ENCODE measurements at places on chromosomes 1 and 21.

GRCh38 chr1:210201681-210202080, 30.9 kb upstream of the SERTAD4 start:
- DNase-seq = no peak

- DNase-seq = no peak
Observed at GRCh38 chr21:31713973-31714740, 17.8 kb downstream of the SCAF4 start.

DNA sequence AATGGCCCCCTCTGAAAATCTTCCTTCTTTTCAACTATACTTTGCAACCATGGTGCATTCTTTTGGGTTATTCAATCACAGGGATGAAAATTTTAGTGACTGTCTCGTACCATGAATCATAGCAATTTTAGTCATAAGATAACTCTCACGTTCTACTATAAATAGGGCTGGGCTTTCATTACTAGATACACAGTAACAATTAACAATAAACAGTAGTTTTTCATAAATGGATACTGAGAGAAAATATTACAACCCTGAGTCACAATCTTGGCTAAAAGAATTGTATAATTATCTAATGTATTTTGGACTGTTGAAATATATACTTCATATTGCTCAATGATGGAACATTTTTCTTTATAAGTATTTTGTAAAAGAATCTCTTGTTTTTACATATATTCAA, 96.1 kb downstream of the TEX35 start:
- no peak for DNase-seq

DNA sequence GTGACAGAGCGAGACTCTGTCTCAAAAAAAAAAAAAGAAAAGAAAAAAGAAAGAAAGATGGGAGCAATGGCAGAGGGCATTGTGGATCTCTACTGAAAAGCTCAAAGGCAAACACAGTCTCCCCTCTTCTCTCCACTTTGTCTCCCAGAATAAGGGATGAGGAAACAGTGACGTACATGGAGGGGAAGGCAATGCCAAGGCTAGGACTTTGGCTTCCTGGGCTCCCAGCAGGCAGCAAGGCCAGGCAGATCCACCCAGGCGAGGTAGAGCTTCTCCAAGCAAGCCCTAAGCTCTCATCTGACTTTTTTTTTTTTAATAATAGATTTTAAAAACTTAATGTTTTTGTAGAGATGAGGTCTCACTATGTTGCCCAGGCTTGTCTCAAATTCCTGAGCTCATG, 4.6 kb downstream of the ARHGEF2 start:
- no peak for DNase-seq

GRCh38 chr1:178634445-178634844, 90.6 kb upstream of the RALGPS2 start:
- DNase-seq = no peak

- no peak for DNase-seq
Observed at GRCh38 chr21:32940079-32941014, 85.4 kb upstream of the OLIG2 start.

- DNase-seq = no peak
Observed at GRCh38 chr1:89566761-89567174, 42.1 kb downstream of the LRRC8B start.

DNA sequence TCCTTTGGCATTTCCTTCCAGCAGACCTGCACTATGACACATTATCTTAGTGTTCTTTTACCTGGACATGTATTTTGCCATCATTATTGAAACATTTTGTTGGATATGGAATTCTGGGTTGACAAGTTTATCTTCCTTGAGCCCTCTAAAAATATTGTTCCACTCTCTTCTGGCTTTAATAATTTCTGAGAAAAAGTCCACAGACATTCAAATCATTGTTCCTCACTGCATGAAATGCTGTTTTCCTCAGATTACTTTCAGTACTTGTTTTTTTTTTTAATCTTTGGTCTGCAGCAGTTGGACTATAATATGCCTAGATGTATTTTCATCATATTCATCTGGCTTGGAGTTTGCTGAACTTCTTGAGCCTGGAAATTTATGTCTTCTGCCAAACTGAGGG, 88.7 kb downstream of the HLCS start:
- DNase-seq = no peak

DNA sequence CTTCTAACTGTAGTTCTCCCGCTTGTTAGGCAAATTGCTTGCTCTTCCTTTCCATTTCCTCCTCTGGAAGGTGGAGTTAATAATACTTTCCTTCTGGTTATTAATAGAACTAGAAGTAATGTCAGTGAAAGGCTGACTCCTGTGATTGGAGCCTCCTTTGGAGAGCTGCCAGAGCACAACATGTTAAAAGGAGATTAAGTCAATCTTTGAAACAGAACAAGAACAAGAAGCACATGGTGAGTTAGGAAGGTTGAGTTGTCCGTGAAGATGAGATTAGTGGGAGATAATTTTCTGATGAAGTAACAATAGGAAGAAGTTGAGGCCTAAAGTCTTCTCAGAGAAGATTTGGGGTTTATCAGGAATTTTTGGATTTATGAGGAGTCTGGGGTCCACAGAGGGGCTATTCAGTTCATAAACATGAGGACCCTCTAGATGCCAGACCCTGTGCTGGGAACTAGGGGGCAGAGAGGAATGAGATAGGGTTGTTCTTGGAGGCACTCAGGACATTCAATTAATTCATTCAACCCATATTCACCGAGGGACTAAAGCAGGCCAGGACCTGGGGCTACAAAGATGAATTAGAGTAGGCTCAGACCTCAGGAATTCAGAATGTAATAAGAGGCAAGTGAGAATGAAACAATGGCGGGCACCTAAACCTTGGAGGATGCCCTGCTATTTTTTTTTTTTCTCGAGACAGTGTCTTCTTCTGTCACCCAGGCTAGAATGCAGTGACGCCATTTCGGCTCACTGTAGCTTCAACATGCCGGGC, 40.7 kb upstream of the DHCR24 start:
- no peak for DNase-seq

DNA sequence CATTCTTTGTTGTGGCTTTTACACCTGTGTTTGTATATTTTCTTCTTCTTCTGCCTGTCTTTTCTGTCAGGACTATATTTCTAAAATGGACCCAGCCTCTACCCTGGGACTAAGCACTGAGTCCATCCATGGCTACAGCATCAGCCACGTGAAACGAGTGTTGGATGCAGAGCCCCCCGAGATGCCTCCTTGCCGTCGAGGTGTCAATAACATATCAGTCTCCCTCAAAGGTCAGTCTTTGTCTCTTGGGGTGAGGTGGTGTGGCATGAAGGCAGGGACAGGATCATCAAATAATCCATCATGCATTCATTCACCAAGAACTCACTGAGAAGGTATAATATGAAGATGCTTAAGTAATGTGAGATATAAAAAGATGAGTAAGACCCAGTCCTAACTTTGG, 19.1 kb upstream of the IPO9 start:
- no peak for DNase-seq

GRCh38 chr1:29331729-29332128, 95.4 kb downstream of the PTPRU start:
- no peak for DNase-seq

- DNase-seq = no peak
Observed at GRCh38 chr1:39833621-39834385, 45.1 kb upstream of the BMP8B start.

DNA sequence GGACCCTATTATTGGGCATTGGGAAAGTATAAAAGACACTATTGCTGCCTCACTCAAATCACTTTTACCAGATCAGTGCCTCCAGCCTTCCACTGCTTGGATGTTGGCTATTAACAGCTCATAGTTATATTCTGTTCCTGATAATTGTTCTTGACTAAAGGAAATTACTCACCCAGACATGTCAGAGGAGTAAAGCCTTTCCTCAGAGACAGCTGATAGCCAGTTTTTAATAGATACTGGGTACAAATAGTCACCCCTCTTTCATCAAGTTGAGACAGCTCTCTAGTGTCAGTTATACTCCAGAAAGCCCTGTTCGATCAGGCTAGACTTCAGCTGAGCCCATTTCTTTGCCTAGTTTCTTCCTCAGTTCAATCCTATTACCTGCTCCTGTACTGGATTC, 876.1 kb upstream of the B3GALT2 start:
- no peak for DNase-seq

DNA sequence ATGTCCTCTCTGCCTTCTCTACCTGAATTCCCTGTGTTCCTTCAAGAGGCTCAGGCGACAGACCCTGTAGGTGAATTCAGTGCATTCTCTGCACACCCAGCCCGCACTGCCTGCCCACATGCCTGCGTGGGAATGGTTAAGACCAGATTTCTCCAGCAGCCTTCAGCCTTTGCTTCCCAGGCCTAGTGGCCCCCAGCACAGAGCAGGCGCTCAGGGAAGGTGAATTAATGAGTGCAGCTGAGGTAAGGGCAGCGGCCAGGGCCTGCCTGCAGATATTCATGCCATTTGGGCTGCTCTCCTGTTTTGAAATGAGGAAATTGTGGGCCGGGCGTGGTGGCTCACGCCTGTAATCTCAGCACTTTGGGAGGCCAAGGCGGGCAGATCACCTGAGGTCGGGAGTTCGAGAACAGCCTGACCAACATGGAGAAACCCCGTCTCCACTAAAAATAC, 45.5 kb downstream of the IER5 start:
- DNase-seq = no peak

- no peak for DNase-seq
Observed at GRCh38 chr1:20237646-20238045, 51.3 kb upstream of the PLA2G2C start.

- no peak for DNase-seq
Observed at GRCh38 chr1:116415699-116416533, 42.9 kb downstream of the ATP1A1 start.

- no peak for DNase-seq
Observed at GRCh38 chr21:38740090-38740489, 65.6 kb upstream of the ETS2 start.

DNA sequence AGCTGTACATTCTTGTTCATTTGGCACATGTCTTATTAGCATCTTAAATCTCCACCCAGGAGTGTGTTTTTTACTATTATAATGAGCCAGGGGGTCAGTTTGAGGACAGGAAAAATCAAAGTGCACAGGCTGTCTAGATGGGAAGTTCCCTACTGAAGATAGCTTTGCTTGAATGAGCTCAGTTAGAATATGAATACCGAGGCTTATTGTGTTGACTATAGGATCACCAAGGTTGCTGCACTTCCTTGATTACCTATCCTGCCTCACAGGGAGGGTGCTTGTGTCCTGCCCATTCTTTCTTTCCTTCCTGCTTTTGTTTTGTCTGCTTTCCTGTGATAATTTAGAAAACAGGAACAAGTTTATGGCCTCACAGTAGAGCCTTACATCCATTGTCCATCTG, 16.3 kb downstream of the PHGDH start:
- no peak for DNase-seq

DNA sequence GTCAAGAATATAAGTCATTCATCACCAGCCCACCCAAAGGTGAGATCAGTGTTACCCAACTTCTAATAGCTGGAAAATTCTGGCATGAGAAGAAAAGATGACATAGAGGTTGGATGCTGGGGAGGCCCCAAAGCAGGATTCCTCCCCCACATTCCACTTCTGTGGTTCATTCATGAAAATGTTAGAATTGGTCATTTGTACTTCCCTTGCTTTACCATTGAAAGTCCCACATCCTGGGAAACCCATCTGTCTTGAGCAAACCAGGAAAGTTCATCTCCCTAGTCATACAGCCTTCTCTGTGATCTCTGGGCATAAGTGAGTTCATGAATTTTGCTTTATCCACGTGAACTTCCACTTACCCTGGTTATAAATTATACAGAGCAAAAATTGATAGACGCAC, 66.8 kb downstream of the SERINC2 start:
- no peak for DNase-seq

DNA sequence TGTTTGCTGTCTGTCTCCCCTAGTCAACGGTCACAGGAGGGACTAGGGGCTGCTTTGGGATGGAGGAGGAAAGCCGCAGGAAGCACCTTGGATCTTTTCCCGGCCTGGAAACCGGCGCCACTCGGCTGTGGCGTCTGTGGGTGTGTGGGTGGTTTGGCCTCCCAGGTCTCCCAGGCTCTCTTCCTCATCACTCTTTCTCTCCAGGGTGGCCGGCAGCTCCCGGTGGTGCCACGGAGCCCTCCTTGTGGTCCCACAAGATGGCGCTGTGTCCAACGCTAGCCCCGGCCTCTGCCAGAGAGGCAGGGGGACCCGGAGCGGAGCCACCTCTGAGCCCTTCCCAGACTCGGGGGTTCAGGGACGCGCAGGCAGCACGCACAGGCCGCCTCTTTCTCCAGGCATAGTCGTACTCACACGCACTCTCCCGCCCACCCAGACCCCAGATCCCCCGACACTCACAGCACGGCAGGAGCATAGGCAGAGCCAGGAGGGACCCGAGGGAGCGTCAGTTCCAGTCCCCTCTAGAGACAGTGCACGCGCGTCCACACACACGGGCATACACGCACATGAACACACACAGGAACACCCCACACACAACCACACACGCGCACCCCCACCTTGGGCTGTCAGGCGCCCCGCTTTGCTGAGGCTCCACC, 31.2 kb downstream of the CDCP2 start:
- DNase-seq = peak; percentile 21

DNA sequence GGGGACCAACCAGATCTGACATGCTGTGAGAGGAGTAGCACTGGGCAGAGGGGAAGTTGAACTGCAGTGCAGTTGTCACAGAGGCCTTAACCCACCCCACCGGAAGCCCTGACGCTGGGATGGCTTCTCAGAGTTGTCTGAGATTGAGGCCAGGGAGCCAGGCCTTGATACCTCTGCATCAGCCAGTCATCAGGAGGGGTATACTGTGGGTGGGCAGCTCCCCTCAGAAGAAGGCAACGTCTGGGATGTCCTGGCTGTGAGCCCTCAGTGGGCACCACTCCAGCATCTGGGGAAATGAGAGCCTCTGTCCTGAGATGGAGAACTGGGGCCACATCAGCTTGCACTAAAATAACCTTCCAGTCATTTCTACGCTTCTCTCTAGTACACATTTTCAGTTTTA, 47.9 kb upstream of the BCAR3 start:
- DNase-seq = no peak

- peak; percentile 84 for DNase-seq
Observed at GRCh38 chr1:2525920-2526823, at the start of gene PANK4. TSS of gene PANK4 (minus strand) at chr1:2526596. CDS start at chr1:2526587, 9 bp downstream.

DNA sequence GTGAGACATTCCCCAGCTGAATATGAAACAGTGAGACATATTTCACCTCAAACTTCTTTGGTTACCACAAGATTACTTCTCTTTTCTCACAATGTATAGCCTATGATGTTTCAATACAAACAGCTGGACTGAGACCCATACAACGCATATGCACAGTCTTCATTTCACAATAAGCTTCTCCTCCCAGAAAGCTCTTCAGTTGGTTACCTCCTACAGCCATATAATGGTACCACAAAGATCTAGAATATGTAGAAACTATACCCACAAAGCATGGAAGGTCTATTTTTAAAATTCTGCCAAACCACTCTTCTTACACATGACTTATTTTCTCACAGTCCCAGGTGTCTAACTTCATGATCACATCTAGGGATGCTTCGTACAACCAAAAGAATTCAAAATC, 70.8 kb downstream of the JAK1 start:
- no peak for DNase-seq

Measured in activated gamma-delta T cell (primary cell).